ENCODE measurements at places on chromosomes 1 and 21.

- DNase-seq, result peak; percentile 78
Measured at GRCh38 chr1:33055210-33056008, 18.7 kb upstream of the AK2 start.

- DNase-seq, result no peak
Measured at GRCh38 chr1:182643699-182644098, 39.5 kb upstream of the RGS16 start.

DNA sequence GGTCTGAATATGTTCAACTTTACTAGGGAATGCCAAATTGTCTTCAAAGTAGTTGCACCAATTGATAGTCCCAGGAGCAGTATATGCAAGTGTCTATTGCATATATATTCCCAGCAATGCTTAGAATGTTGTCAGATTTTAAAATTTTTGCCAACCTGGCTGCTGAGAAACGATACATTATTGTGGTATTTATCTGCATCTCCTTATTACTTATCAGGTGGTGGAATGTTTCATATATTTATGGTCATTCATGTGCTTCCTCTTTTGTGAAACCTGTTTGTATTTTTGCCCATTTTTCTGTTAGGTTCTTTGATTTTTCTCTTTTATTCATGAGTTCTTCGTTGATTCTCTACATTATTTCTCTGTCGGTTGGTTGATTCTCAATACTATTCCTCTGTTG, 39.5 kb downstream of the COLGALT2 start:
- no peak for DNase-seq

- peak; percentile 94 for DNase-seq
Measured at GRCh38 chr1:114282751-114283403, 129.2 kb upstream of the SYT6 start.

GRCh38 chr1:25451908-25452307, 21.2 kb downstream of the MACO1 start:
- no peak for DNase-seq

DNA sequence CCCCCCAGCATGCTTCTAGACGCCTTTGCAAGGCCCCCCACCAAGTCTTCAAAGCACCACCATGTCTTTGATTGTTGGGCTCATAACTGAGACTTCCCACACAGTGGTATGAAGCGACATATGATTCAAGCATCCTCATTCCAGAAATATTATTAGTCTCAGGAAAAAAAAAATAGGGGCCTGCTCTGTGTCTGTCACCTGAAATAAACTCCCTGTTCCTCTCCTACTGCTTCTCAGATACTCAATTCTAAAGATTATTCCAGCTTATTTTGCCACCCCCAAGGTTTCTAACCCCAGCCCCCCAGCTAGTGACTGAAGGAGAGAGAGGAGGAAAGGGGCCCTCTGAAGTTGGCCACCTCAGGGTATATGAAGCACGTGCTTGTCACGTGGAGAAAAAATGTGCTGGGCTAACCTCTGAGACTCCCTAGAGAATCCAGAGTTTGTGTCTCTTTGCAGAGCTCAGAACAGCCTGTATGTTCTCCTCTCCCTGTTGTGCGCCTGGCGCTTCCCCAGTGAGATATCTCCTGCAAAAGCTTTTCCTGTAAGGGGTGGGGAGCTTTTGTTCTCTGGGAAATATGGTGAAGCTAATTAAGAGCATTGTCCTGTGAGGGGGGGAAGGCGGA, 35.9 kb upstream of the RASAL2 start:
- DNase-seq, result no peak

- no peak for DNase-seq
Measured at GRCh38 chr1:32666901-32667566, 16.0 kb downstream of the RBBP4 start.

DNA sequence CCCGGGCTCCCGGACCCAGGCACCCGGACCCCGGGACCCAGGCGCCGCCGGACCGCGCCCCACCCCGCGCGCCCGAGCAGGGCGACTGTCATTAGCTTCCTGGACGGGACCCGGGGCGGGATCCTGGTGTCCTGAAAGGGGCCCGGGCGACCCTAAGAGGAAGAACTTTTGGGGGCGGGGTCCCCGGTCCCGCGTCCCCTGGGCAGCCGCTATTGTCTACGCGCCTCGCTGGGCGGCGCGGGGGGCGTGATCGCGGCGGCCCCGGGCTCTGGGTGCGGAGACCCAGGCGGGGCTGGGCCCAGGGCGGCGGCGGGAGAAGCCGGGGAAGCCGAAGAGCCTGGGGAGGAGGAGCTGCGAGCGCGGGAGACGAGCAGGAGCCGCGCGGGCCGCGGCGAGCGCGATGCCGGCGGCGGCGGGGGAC, 465 bp downstream of the HUNK start:
- no peak for DNase-seq

GRCh38 chr1:220550811-220551399, 23.0 kb downstream of the MARK1 start:
- no peak for DNase-seq

GRCh38 chr1:84975035-84975434, 21.9 kb downstream of the MCOLN2 start:
- no peak for DNase-seq

DNA sequence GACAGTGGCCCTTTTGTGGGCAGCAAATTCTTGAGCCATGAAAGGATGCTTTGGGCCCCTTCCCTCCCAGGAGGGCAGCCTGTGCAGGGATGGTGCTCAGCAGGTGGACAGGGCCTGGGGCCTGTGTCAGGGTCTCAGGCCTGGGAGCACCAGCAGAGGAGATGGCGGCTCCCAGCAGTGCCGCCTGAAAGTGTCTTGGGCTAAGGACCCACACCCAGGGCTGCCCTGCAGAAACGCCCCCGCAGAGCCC, 23.9 kb downstream of the FTCD start:
- no peak for DNase-seq

DNA sequence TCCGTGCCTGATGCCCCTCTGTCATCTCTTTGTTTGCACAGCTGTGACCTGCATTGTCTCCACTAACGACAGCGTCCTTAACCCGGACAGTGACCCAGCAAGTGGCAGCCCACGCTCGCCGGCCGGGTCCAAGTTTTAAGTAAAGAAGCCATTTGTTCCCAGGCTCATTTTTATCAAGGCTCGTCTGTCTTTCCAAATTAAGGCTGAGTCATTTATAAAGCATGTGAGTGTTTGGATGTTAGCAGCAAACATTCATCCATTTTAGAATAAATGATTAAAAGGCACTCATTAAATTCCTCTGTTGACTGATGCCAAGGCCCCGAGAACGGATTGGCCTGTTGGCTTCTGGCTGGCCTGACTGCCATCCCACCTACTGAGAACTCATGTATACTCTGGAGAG, 514.5 kb downstream of the NPHP4 start:
- DNase-seq, result no peak

- DNase-seq, result peak; percentile 50
Measured at GRCh38 chr21:44926331-44927101, 5.8 kb upstream of the ITGB2 start.

DNA sequence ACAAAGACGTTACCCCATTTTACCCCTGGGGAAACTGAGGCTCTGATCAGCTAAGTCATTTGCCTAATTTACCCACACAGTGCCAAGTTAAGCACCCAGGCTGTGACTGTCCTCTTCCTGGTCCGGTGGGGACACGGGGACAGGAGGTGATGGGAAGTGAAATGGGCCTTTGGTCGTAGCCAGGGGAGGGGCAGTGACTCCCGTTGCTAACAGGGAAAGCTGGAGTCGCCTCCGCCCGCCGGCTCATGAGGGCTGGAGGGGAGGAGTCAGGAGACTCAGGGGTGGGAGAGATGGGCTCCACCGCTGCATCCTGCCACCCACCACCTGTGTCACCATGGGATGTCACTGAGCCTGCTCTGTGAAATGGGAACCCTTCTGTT, 139.3 kb downstream of the PGBD5 start:
- DNase-seq, result no peak

GRCh38 chr1:74570797-74571492, 58.5 kb upstream of the LRRC53 start:
- no peak for DNase-seq

DNA sequence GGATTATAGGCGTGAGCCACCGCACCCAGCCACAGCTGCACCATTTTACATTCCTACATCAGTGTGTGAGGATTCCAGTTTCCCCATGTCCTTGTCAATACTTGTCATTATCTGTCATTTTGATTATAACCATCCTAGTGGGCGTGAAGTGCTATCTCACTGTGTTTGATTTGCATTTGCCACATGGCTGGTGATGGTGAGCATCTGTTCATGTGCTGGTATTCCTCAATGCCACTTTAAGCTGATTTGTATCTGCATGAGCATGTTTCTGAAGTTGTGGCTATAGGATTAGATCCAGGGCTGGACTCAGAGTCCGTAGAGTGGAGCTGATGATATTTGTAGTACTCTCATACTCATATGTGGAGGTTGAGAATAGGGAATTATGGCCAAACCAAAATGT, 36.6 kb downstream of the SRRM1 start:
- no peak for DNase-seq

DNA sequence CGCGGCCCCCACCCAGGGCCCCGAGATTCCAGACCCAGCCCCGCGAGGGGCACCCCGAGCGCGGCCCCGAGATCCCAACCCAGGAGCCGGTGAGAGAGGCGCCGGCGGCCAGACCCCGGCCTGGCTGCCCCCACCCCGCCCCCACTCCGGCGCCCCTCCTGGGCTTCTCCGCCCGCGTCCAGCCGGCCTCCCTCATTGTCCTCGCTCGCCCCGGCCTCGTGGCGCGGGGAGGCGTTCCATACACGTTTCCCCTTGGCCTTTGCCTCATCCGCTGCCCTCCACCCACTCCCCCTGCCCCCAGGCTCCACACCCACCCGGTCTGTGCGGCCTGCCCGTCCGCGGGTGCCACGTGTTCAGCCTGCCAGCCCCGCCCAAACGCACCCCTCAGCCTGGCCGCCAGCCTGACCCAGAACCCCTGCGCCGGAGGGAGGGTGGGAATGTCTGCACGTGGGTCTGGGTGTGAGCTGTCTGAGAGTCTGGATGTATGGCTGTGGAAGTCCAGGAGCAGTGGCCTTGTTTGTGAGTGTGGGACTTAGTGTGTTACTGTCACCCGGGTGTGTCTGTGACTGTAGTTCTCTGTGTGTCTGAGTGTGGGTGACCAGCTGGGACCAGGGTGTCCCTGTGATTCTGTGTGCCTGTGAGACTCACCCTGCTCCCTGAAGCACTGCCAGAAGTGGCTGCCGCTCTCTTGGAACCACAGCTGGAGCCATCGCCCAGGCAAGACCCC, 681 bp downstream of the B4GALT2 start:
- DNase-seq, result peak; percentile 72

- no peak for DNase-seq
Measured at GRCh38 chr1:240663169-240663879, 51.4 kb upstream of the GREM2 start.

GRCh38 chr1:29004288-29004687, 89.9 kb downstream of the EPB41 start:
- DNase-seq, result no peak

- DNase-seq, result no peak
Measured at GRCh38 chr1:9014475-9015375, 11.5 kb downstream of the SLC2A7 start.

DNA sequence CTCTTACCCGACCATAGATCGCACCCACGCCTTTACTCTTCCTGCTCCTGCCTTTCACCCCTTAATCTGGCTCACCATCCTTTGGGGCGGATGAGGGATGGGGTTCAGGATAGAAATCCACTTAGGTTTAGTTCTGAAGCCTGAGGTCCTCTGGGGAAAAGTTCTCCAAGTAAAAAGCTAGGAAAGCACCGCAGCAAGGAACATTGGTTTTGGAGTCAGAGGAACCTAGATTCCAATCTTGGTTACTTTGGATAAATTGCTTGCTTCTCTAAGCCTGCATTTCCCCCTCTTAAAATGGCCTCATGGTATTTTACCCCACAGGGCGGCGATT, 988 bp upstream of the ASAP3 start:
- no peak for DNase-seq

GRCh38 chr1:86380257-86380861, 15.8 kb downstream of the ODF2L start:
- no peak for DNase-seq

Measured in aorta (tissue), 5 donors.